ENCODE measurements at places on chromosomes 12 and 14.

- no peak for DNase-seq
Measured at GRCh38 chr12:124795081-124795948, 68.3 kb downstream of the SCARB1 start.

GRCh38 chr14:89201645-89202044 lies 215.4 kb downstream of the FOXN3 start:
- DNase-seq: no peak

- no peak for DNase-seq
Measured at GRCh38 chr12:51663390-51663789, 72.4 kb downstream of the SCN8A start.

DNA sequence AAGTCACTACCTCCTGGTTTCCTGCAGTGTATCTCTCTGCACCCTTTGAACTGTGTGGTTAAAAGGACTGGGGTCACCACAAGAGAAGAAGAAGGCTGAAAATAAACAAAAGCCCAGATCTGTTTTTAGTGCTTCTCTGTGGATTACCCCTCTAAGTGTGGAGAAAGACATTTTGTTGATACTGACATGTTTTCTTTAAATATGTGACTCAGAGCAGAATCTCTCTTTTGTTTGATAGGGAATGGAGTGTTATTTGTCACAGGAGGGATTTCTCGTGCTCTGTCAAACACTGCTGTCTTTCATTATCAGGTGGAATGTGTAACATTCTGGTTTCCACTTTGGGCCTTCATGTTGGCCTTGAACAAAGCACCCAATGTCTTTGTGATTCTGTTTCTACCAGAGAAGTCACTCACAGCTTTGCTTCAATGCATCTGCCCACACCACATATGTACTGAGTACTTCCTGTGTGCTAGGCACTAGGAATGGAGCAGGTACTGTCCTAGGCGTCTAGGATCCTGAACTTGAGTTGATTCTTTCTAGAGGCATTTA lies 82.1 kb downstream of the PLXNC1 start:
- no peak for DNase-seq

DNA sequence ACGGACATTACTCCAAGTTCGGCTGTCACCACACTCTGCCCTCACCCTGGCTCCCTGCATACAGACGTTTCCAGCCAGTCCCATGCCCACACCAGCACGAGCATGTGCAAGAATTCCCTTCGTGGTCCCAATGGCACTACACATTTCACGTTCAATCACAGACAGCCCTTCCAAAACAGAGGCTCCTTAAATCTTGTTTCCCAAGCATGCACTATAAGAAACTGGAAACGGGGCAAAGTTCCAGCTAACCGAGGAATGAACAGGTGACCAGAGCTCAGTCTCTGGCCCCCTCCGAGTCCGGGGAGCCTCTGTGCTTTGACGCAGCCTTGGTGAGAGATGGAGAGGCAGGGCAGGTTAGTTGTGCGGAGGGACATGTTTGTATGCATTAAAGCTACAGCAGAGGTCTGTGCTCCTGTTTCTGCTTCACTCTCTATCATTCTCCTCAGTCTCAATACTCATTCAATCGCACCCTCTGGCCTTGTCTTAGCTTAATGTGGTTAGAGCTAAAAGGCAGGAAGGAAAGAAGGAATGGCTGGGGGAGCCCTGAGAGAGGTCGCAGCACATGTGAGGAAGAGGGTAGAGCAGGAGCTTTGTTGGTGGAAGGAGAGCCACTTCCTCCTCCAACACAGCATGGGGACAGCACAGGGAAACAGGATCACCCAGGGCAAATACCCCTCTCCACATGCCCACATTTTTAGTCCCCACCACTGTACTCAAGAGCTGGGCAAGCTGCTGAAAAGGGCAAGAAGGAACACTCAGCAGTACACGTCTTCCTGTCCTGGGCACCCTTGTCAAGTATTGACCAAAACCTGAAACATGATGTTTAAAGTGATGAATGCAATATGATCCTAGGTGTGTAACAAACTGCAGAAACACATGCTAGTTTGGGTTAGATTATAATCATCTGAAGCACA lies 12.2 kb upstream of the SELPLG start:
- DNase-seq: no peak

- no peak for DNase-seq
Measured at GRCh38 chr12:53932915-53933314, 5.7 kb upstream of the HOXC13 start.

GRCh38 chr12:76241371-76241770 lies 106.8 kb downstream of the BBS10 start:
- no peak for DNase-seq

- DNase-seq: no peak
Measured at GRCh38 chr12:119565404-119565803, 28.2 kb upstream of the TMEM233 start.

DNA sequence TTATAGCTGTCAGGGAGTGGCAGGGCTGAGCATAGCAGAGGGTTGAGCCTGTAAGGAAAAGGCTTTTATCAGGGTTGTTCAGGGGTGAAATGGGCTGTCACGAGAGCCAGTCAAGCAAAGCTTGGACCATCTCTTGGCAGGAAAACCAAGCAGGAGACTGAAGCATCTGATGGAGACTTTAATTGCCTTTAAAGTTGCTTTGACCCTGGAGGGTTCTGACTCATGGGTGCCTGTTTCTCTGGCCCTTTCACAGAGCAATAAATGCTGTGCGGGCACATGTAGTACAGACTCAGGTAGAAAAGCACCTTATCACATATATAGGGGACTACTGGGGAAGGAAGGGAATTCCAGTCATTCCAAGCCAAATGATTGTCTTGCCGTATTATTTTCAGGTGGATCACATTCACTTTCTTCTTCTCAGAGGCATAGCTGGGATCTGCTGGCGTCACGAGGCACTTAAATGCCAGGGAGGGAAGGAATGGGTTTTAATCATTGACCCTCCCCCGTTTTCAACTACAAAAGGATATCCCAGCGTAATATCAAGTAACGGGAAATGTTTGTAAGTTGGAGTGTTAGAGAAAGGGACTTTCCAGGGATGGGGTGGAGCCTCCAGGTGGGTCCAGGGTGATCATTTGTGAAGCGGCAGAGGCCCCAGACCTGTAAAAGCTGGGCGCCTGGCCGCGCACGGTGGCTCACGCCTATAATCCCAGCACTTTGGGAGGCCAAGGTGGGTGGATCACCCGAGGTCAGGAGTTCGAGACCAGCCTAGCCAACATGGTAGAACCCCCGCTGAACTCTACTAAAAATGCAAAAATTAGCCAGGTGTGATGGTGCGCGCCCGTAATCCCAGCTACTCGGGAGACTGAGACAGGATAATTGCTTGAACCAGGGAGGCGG lies 34.9 kb downstream of the PLEKHD1 start:
- DNase-seq: no peak

DNA sequence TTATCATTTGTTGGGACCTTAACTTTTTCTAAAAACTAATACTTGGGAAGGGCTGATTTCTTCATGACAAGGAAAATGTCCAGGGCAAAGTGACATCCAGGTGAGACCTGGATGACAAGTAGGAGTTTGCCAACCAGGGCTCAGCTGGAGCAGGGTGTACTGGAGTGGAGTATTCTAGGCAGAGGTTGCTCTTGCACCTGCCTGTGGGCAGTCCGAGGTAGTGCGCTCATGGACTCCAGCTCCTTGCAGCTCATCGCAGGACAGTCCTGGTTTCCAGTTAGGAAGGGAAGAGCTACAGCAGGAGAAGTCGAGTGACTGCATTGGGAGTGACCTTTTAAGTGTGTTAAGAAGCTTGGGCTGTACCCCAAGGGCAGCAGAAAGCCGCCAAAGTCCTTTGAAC lies 175.9 kb downstream of the PELI2 start:
- no peak for DNase-seq

DNA sequence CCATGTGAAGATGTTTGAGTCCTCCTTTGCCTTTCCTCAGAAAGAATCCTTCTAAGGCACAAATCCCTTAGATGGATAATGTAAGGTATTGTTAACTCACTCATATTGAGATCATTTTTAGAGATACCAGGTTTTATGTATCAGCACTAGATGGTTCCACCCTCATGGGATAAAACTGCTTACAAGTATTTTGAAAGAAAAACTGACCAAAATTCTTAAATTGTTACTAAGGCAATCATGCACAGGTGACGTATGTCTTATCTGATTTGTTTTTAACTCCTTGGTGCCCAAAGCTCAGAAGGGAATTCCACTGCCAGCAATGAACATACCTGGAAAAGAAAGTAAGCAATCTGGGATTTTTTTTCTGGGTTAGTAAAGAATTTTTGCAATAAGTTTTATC lies 78.4 kb downstream of the ZFC3H1 start:
- DNase-seq: no peak

DNA sequence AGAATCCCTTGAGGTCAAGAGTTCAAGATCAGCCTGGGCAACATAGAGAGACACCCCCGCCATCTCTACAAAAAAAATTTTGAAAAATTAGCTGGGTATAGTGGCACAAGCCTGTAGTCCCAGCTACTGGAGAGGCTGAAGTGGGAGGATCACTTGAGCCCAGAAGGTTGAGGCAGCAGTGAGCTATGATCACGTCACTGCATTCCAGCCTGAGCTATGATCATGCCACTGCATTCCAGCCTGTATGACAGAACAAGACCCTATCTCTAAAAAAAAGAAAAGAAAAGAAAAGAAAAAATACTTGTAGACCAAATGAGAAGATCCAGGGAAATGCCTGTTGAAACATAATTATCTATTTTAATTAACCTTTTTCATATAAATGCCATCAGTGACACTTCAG lies 93.8 kb upstream of the MDM1 start:
- DNase-seq: no peak

DNA sequence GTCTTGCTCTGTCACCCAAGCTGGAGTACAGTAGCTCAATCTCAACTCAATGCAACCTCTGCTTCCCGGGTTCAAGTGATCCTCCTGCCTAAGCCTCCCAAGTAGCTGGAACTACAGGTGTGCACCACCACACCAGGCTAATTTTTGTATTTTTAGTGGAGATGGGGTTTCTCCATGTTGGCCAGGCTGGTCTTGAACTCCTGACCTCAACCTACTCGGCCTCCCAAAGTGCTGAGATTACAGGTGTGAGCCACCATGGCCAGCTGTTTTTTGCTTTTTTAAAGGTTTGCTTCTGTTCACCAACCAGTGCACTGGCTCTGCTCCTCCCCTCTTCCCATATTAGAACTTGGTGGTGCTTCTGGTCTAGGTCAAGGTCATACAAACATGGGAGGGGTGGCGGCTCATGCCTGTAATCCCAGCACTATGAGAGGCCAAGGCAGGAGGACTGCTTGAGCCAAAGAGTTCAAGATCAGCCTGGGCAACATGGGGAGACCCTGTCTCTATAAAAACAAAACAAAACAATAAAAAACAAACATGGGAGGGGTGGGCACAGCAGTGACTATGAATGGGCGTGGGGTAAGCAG lies 20.4 kb upstream of the PAPOLA start:
- no peak for DNase-seq

- DNase-seq: no peak
Measured at GRCh38 chr14:30385925-30386324, 173.0 kb upstream of the G2E3 start.

DNA sequence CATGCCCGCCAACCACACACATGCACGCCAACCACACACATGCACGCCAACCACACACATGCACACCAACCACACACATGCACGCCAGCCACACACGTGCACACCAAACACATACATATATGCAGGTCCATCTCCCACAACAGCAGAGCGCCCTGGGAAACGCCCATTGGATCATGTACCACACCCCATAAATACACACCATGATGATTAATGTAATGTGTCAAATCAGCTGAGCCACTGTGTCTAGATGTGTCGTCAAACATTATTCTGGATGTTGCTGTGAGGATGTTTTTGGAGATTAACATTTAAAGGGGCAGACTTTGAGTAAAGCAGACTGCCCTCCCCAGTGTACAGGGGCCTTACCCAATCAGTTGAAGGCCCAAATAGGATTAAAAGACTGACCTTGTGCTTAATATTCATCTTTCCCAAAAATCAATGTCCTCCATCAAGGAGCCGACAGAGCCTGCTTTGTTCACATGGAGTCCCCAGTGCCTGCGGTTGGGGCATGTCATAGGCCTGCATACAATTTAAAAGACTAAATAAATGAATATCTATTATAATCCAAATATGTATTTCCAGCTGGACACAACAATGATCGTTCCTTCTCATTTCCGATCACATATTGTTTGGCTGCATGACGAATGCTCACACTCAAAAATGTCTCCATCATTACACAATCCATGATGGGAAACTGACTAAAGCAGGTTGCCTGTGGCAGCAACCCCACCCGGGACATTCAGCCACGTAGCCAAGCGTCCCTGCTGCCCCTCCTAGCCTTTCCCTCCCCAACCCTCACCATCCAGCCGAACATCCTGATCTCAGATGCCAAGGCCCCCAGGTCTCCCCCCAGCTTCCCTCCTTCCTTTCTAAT lies 23.2 kb upstream of the BDKRB2 start:
- no peak for DNase-seq

- no peak for DNase-seq
Measured at GRCh38 chr12:24728366-24728765, 220.5 kb downstream of the BCAT1 start.

GRCh38 chr12:59298296-59298695 lies 297.5 kb upstream of the SLC16A7 start:
- DNase-seq: no peak

All from iPS DF 19.7 (cell line).